Stimulated activated CD4-positive, alpha-beta T cell treated with anti-CD3 and anti-CD28 coated beads, Interleukin-15, amount 100 ng/mL, for 1 hour (primary cell): ENCODE measurements at places on chromosomes 2 and 18.

- no peak for DNase-seq
Measured at GRCh38 chr2:180352620-180353019, 345.5 kb upstream of the CWC22 start.

DNA sequence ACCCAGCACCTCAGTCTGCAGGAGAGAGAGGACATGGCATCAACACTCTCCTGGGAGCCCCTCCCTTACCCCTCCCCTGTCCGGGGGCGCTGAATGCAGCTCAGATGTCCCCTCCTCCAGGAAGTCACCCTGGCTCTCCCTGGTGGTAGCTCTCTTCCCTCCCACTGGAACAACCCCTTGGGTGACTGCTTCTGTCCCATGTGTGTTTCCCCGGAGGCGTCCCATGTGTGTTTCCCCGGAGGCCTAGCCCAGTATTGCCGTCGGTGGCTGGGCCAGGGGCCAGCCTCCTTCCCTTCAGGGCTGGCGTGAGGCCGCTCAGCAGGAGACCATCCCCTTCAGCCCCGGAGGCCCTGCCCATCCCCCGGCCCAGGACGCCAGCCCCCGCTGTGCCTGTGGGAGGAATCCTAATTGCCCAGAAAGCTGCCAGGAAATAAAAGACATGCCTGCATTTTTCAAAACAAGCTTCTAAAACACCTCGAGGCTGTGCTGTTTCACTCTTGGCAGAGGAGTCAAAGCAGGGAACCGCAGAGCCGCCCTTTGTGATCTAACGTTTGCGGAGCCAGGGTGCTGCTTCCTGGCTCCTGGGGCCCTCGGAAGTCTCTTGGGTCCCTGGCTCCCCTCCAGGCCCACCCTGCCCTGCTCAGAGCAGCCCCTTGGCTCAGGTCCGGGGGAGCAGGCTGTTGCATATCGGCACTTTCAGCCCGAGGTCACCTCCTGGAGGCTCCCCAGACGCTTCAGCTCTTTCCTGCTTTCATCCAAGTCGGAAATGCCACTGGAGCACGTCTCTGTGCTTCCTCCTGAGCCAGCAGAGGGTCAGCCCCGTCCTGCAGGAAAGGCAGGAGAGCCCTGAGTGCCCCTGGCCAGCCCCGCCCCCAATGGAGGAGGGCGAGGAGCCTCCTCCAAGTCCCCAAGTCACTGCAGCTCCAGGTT is 11.4 kb downstream of the SNED1 start:
- no peak for DNase-seq

DNA sequence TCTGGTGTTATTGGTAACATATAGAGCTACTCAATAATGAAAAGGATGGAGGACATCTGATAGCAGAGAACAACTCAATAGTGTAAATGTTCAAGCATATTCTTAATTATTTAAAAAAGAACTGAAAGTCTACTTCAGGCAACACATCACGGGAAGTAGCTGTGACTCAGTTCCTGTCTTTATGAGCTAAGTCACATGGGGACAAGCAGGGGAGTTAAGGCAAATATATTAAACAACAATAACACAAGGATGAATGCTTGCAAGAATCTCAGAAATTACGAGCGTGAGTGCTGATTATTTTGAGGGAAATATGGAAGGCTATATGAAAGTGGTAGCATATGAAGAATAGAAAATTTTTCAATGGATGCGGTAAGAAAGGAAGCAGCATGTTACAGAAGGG is 4.0 kb upstream of the HNMT start:
- no peak for DNase-seq

GRCh38 chr2:230721712-230722111 is 9.1 kb downstream of the CAB39 start:
- no peak for DNase-seq

- DNase-seq: no peak
Measured at GRCh38 chr2:136407952-136408318, 290.0 kb upstream of the CXCR4 start.

- DNase-seq: no peak
Measured at GRCh38 chr18:44497757-44498490, 182.8 kb upstream of the SETBP1 start.

DNA sequence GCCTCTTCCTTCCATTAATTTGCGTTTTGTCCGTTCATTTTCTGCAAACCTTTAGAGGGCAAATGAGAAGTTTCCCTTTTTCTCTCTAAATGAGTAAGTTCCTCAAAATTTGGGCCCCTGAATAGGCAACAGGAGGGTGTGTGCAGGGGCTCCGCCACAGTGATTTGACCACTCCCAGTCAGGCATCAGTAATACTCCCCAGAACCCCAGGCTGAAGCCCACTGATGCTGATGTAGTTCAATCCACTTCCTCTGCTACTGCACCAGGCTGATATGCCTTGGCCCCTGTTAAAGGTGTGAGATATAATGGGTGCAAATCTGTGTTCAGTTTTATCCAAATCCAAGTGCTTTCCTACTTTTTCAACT is 1150.0 kb downstream of the RPIA start:
- no peak for DNase-seq

GRCh38 chr2:145753966-145754365 is 1234.0 kb upstream of the ZEB2 start:
- no peak for DNase-seq

GRCh38 chr2:218261423-218262236 is 815 bp downstream of the GPBAR1 start:
- DNase-seq: no peak

DNA sequence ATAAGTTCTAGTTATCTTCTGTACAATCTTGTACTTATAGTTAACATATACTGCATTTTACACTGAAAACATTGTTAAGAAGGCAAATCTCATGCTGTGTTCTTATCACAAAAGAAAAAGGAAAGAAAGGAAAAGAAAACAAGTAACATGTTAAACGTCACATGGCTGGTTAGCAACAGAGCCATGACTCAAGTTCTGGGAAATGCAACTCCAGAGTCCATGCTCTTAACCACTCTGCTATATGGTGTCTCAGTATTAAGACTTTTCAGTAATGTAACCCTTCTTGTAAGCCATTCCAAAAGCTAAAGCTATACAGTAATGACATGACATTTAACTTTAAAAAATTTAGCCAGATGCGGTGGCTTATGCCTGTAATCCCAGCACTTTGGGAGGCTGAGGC is 181.4 kb downstream of the BARD1 start:
- DNase-seq: no peak

- DNase-seq: no peak
Measured at GRCh38 chr2:113838744-113839444, 51.0 kb upstream of the ACTR3 start.

DNA sequence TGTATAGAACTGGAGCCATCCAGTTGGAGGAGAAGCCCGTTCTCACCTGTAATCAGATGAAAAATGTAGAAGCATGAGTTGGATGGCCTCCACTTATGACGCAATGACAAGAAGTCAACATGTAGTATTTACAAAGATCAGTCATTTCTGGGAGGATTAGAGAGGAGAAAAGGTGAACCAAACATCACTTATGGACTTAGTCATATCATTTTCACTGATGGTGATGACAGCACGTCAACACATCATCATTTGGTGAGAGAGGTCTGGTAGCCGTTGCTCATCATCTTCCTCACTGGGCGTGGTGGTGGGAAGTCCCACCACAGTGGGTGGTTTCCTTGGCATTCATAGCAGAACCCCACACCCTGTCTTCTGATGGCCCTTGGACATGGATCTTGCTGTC is 264.2 kb upstream of the EPAS1 start:
- DNase-seq: no peak

DNA sequence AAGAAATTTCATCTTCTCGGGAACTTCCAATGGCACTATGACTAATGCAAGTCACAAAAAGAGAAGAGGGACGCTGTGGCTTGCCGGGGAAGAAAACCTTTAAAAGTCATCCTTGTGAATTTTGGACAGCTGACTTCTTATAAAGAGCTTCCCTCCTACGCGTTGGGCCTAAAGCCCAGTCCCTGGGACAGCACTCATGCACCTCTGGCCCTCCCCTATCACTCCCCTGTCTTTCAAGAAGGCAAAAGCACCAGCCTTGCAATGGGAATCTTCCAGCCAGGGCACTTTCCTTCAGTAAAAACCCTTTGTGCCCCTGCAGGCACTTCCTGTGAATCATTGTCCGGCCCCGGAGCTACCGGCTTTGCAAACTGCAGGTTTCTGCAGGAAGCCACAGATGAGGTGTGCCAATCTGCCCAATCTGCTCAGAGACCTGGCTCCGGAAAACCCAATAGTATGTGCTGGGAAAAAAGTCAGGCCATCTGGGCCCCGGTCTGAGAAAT is 7.1 kb downstream of the MREG start:
- DNase-seq: no peak

GRCh38 chr2:101986376-101986775 is 5.4 kb upstream of the IL1R2 start:
- no peak for DNase-seq

GRCh38 chr18:48661421-48661820 is 122.6 kb downstream of the CTIF start:
- no peak for DNase-seq

GRCh38 chr18:36680042-36680441 is 148.8 kb downstream of the TPGS2 start:
- DNase-seq: no peak

DNA sequence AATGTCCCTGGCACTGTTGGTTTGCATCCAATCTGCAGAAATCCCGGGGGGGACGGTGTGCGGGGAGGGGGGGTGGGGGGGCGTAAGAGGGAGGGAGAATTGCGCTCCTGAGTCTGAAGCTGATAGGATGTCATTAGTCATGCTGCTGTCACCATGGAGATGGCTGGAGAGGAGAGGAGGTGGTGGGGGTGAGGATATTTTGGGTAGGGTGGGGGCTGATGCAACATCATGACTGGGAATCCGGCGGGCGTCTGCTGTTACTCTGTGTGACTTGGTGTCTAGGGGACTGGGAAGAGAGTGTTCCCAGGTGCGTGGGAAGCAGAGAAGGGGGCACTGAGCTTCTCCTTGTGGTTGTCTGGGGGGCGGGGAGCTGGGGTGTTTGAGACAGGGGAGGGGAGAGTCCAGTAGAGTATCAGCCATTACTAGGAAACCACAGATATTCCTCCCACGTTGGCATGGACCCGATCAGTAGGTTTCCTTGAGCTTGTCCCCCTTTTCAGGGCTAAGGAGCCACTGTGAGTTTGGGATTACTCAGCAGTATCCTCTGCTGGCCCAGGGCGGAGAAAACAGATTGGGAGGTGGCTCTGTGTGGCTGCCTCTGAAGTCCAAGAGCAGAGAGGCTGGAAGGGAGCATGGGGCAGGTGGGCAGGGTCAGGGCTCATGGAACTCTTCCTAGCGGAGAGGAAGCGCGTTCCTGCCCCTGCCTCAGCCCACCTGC is 18.9 kb downstream of the TET3 start:
- no peak for DNase-seq

DNA sequence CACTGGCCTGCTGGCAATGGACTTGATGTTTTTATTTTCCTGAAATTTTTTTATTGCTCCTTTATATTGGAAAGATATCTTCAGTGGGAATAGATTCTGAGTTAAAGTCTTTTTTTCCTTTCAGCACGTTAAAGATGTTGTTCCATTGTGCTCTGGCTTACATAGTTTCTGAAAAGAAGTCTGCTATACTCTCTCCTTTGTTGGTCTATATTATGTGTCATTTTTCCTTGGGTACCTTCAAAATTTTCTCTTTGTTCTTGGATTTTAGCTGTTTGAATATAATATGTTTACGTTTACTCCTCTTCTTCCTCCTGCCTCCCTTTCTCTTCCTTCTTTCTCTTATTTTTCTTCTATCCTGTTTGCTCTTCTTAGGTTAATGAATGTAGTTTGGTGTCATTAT is 105.5 kb downstream of the CAPN13 start:
- DNase-seq: no peak

- no peak for DNase-seq
Measured at GRCh38 chr2:222477962-222478608, 53.7 kb downstream of the SGPP2 start.

DNA sequence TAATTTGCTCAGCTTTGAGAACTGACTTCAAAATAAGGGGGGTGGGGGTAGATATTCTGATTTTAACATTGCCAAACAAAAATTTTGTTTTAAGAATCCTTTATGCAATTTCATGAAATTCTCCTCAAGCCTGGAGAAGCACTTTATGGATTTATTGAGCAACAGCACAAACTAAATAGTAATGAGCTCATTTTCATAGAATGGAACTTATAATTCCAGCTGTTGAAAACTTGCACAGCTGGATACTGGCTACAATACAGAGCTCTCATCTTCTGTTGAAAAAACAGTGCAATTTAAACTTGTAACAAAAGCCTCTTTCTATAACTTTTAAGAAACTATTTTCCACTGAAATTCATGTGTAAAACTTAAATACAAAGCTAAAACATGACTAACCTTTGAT is 137.6 kb upstream of the FN1 start:
- no peak for DNase-seq

- DNase-seq: no peak
Measured at GRCh38 chr18:31248783-31249521, 69.0 kb upstream of the DSG1 start.

- DNase-seq: no peak
Measured at GRCh38 chr18:9627642-9628041, 13.3 kb upstream of the PPP4R1 start.

- no peak for DNase-seq
Measured at GRCh38 chr2:235595422-235596010, 101.7 kb downstream of the AGAP1 start.

GRCh38 chr2:144703852-144704708 is 184.2 kb upstream of the ZEB2 start:
- DNase-seq: no peak

- DNase-seq: no peak
Measured at GRCh38 chr2:192139813-192140212, 54.9 kb downstream of the TMEFF2 start.

GRCh38 chr2:28991021-28991420 is 9.9 kb downstream of the TOGARAM2 start:
- DNase-seq: no peak

GRCh38 chr18:7303316-7304060 is 72.6 kb downstream of the LRRC30 start:
- DNase-seq: no peak

GRCh38 chr2:70822843-70823242 is 2.4 kb upstream of the CLEC4F start:
- DNase-seq: no peak

DNA sequence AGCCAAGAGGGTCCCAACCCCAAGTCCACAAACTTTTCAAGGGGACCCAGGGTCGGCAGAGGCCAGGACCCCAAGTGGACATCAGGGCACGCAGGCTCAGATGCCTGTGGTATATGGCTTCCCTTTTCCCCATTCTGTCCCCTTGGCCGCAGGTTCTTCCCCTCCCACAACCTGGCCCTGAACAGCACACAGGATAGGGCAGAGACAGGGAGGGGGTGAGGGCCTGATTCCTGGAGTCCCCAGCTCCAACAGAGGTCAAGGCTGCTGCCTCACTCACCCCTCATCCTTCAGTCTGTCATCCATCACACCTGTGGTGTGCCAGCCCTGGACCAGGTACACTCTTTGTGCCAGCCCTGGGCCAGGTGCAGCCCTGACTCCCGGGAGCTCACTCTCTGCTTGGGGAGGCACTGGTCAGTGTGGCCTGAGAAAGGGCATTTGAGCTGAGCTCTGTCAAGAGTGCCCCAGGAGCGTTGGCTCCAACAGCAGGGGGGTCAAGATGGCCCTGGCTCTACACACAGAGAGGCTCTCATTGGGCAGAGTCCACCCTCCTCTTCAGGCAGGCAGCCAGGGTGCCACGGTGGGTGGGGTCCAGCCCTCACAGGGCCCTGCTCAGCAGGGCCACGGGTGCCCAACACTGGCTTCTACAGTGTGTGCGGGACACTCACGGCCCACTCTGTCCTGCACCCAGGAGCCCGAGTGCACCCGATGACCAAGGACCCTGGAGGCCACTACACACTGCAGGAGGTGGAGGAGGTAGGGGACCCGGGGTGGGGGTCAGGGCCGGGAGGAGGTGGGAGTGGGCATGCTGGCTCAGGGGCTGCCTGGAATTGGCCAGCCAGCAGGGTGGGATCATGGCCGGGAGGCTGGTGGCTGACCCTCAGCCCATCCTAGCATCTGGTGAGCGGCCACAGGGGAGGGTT is 1.6 kb downstream of the AGXT start:
- no peak for DNase-seq
